Stimulated activated naive CD4-positive, alpha-beta T cell treated with Interleukin-2 at 50 U/mL for 16 hours (primary cell): ENCODE measurements at places on chromosomes 4 and X.

GRCh38 chr4:21835712-21836111 lies 112.9 kb downstream of the KCNIP4 start:
- no peak for DNase-seq

GRCh38 chr4:89836897-89837384 lies at the start of gene SNCA:
Gene SNCA (minus strand): TSS chr4:89837161. CDS start chr4:89835667, 1,494 bp downstream.
- DNase-seq: peak; percentile 36

GRCh38 chr4:188400451-188400850 lies 261.2 kb downstream of the TRIML1 start:
- no peak for DNase-seq

GRCh38 chr4:157282019-157282418 lies 61.5 kb downstream of the GRIA2 start:
- DNase-seq: no peak

GRCh38 chrX:47960406-47960805 lies 43.4 kb downstream of the ZNF182 start:
- no peak for DNase-seq

DNA sequence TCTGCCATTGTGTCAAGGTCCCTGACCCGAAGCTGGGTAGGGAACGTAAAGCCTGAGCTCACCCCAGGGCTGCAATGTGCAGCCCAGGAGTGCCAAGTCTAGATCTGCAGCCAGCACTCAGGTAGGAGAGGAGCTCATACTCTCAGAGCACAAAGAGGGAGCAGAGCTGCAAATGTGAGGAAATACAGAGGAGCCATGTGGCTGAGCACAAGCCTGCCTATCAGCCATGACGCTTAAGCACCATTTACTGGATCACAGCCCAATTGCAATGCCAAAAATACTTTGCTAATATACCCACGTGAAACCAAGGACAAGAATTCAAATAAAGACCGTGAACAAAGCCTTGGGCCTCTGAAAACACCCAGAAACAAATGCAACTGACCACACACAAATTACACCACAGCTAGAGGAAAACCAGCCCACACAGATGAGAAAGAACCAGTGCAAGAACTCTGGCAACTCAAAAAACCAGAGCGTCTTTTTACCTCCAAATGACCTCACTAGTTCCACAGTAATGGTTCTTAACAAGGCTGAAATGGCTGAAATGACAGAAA lies 69.0 kb upstream of the HPF1 start:
- DNase-seq: no peak

GRCh38 chr4:161519611-161520010 lies 644.2 kb downstream of the FSTL5 start:
- no peak for DNase-seq

- DNase-seq: no peak
Measured at GRCh38 chrX:65522739-65523372, 11.7 kb downstream of the LAS1L start.

GRCh38 chrX:9342561-9343051 lies 122.3 kb upstream of the TBL1X start:
- DNase-seq: peak; percentile 41

DNA sequence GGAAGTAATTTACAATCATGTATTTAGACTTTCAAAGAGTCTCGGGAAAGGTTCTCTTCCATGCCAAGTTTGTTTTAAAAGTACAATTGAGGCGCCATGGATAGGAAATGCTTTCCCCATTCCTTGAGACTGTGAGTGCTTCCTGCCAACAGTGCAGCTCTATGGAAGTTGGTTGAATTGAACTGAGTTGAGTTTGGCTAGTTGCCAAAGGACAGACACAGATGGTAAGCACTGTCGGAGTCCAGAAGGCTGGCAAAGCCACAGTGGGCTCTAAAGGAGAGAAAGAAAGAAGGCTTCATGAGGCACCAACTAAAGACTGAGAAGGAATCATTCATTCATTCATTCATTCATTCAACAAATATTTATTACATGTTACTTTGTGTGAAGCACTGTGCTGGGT lies 4.3 kb upstream of the KCNE5 start:
- no peak for DNase-seq

DNA sequence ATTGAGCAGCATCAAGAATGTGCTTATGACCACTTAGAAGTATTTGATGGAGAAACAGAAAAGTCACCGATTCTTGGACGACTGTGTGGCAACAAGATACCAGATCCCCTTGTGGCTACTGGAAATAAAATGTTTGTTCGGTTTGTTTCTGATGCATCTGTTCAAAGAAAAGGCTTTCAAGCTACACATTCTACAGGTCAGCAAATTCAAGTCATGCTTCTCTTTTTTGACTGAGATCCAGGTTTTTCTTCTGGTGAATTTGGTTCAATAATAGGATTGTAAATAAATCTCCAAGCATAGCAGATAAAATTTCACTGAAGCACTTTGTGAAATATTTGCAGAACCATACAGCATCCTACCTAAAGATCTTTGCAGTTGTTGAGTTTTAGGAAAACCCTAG lies 218.1 kb downstream of the TLL1 start:
- DNase-seq: no peak

- no peak for DNase-seq
Measured at GRCh38 chr4:22315628-22316027, 200.2 kb downstream of the ADGRA3 start.

DNA sequence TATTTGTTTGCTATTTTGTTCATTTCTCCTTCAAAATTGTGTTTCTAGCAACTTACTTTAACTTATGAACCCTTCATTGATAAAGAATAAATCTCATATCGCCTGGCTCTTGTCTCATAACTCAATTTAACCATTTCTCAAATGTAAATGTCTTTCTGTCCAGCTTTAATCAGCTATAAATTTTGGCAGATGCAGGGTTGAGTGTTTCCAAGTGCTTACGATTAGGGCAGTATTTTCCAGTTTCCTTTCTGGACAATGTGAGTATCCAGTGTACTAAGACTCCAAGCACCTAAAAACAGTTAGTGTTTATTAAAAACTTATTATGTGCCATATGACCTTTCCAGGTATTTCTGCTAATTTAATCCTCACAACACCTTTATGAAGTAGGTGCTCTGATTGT lies 218.6 kb upstream of the GK2 start:
- DNase-seq: no peak

DNA sequence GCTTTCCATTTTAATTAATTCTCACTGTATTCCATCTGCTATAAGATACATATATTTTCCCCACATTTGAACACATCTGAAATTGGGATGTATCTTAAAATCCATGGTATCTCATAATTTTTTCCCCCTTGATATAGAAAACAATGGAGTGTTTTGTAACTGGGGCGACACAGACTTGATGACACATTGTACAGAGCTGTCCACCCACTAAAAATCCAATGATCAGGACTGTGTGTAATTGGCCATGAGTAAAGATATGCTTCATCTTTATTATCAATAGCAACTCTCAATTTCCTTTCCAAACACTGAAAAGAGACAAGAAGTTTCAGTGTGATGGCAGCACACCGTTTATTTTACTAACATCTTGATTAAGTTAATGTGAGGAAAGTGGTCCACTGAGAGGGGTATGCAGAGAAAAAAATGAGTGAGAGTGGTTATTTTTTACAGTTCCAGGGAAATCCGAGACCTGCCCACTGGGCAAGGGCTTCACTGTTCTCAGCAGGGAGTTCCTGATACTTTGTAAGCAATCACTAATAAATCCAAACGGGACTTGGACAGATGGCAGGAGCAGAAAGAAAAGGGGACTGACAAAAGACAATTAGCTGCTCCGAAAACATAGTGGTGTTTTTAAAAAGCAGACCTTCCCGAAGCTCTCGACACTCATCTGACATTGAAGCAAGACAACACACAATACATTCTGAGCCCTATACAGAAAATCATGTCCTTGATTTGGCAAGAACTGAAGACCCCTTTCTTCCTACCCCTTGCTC lies 149.4 kb downstream of the TSPAN5 start:
- DNase-seq: no peak

DNA sequence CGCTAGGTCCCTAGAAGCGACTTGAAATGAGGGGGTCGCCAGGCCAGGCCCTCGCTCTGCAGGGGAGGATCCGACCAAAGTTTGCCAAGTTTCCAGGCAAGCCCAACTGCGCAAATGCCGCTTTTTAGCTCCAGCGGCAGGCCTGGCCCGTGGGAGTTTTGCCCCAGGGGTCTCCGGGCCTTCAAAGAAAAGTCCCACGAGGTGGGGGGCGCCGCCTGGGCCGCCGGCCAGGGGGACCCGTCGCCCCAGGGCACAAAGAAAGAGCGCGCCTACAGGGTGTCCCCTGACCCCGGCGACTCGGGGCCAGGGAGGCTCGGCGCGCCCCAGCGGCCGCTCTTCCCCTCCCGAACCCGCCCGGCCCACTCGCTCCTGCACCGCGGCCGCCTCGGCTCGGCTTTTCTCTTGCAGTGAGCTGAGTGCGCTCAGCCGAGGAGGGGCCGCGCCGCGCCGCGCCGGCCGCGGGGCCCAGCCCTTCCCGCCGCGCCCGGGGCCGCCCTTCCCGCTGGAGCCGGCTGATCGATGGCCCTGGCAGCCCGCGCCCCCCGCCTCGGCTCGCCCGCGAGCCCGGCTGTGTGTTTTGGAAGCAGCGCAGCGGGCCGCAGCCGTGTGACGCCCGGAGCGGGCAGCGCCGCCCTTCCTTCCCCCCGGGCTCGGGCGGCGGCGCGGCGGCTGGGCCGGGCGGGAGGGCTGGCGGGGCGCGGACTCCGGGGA lies 754 bp upstream of the KLF3 start:
- DNase-seq: peak; percentile 73

DNA sequence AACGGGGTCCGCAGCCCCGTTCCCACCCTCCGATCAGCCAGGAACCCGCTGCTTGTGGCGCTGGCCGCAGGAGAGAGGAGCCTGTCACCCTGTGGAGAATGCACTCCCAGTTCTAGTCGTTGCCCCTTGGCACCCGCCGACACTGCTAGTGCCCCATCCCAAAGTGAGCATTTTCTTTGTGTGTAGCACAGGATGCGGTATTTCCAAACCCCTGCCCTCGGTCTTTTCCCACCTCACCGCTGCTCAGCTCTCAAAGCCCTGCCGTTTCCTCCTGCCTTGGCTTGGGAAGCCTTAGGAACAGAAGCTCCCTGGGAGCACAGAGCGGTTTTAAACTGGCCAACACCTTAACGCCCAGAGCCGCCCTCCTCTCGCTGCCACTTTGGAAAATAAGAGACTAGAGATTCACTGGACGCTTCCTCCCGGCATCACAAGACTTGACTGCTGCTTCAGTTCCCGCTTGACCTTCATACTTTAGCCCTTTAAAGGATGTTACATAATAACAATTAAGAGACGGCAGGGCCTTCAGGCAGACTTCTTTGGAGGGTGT lies 772 bp downstream of the CYP4V2 start:
- DNase-seq: no peak

DNA sequence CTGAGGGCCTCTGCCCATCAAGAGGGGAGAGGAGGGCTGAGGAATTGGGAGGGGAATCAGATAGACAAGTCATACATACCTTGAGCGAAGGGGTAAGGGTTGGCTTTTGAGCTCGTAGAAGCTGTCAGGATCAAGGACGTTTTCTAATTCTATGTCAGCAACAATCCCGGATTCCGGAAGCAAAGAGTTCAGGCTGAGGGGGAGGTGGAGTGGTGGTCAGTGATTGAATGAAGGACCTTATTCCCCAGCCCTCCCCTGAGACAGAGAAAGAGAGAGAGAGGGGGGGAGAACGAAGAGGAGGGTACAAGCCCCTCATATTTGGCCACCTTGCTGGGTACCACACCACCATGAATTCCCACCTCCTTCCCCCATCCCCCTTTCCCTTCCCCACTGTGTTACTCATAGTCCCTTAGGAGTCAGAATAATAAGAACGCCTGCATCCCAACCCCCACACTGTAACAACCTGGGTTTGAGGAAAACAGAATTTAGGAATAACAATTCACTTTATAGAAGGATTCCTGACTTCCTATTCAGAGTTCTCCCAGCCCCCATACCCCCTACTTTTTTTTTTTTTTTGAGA lies 2.7 kb downstream of the TFE3 start:
- DNase-seq: no peak

DNA sequence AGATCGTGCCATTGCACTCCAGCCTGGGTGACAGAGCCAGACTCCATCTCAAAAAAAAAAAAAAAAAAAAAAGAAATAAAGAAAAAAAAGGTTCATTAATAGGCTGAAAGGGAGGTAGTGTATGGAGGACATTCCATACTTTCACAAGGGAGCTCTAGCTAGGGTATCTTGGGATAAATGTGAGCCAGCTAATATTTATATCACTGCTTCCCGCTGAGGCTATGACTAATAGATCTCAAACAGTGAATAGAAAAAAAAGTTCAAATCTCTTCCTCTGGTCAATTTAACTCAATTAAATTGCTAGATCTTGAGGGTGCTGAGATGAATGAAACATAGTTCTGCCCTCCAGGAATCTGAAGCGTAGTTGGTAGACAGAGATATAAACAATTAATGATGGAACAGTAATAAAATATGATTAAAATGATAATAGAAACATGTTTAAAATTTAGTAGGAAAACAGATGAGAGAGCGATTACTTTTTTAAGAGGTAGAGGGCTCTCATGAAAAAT lies 55.7 kb upstream of the SHISA3 start:
- no peak for DNase-seq

- no peak for DNase-seq
Measured at GRCh38 chrX:24150898-24151297, 1.4 kb downstream of the ZFX start.

- no peak for DNase-seq
Measured at GRCh38 chr4:75696071-75696470, 22.9 kb upstream of the G3BP2 start.

GRCh38 chr4:930827-931193 lies 1.3 kb downstream of the GAK start:
- DNase-seq: no peak

- DNase-seq: no peak
Measured at GRCh38 chr4:67198727-67199126, 346.6 kb downstream of the CENPC start.

DNA sequence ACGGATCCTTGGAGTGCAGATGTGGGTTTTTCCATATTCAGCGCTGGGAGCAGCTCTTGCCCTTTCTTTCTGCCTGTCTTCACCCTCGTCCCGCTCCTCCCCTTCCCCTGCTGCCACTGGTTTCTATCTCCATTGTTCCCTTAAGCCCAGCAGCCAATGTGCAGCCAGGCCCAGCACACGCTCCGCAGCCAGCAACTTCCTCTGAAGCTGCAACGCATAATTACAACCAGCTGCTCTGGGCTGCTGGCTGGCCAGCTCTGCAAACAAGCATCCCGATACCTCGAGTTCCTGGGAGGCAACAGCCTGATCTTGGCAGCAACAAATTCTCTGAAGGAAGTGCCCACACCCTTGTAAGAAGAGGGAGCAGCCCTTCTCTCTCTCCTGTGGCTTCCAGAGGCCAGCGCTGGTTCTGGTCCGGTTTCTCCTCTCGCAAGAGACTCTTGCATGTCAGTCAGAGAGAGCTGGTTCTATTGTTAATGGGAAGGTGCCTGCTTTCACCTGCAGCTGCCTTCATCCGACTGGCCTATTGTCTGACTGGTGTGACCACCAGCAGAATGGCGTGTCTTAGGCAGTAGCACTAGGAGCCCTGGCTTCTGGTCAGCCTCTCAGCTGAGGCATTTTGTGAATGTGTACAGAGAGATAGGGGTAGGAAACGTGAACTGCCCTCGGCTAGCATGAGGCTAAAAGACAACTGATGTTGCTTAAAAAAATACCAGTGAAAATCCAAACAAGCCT lies 83.8 kb upstream of the MAML3 start:
- DNase-seq: no peak
